Iris pigment epithelial cell (primary cell): ENCODE measurements at places on chromosomes 3 and 15.

GRCh38 chr3:192215-192929 is 4.2 kb upstream of the CHL1 start:
- DNase-seq, result no peak

- DNase-seq, result no peak
Observed at GRCh38 chr3:197345390-197345789, 47.0 kb upstream of the DLG1 start.

GRCh38 chr15:50256188-50257041 is 9.1 kb downstream of the HDC start:
- peak; percentile 89 for DNase-seq

DNA sequence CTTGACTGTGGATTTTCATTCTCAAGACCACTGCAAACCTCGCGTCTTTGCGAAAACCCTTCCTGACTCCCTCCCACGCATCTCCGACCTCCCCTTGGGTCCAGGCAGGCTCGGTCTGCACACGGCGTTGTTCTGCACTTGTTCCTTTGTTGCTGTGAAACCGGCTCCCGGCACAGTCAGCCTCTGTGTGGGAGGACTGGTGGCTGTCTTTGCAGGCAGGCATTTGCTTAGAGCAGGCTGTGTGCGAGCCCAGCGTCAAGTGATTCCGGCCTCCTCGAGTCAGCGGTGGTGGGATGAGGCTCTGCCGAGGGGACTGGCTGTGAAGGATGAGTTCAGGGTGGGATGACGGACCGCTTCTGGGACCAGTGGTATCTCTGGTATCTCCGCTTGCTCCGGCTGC is 102.6 kb upstream of the ROPN1 start:
- DNase-seq, result no peak

- no peak for DNase-seq
Observed at GRCh38 chr3:181712553-181713279, 991 bp downstream of the SOX2 start.

DNA sequence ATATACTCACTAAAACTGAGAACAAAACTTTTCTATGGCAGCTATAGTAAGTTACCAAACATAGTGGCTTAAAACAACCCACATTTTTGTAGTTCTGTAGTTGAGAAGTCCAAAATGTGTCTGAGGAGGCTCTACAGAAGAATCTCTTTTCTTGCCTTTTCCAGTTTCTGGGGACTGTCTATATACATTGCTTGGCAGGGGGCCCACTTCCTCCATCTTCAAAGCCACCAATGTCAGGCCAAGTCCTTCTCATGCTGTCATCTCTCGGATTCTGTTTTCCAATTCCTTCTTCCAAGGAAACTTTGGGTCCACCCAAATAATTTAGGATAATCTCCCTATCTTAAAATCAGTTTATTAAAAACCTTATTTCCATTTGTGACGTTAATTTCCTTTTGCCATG is 92.7 kb downstream of the DLG1 start:
- DNase-seq, result no peak

DNA sequence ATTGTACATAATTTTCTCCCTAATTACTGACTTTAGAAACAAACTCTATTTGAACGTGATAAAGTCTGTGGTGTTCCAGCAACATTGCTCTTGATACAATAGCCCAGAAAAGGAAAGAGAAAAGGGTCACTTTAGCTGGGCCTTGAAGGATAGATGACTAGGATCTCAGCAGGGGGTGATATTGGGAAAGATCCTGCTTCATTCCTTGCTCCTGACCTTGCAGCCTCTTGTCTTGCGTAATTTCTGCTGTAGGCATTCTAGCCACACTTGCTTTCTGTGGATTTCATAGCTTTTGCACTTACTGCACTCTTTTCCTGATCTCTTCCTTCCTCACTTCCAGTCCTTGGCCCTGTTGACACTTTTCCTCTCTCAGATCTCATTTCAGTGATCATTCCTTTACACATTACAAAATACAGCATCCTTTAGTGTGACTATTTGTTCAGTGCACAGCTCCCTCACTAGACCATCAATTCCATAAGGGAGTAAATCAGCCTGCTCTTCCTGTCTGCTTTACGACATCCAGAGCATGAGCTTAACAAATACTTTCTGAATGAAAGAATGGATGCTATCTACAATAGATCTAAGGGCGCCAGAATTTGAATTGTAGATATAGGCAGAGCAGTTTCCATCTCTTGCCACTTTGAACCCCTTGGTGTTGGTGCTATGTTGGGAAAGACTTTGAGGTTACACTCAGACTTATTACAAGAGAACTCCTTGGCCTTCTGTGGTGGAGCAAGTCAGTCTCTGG is 559.6 kb upstream of the MDFIC2 start:
- peak; percentile 94 for DNase-seq

- DNase-seq, result no peak
Observed at GRCh38 chr15:40142428-40142827, 18.4 kb upstream of the BUB1B start.

DNA sequence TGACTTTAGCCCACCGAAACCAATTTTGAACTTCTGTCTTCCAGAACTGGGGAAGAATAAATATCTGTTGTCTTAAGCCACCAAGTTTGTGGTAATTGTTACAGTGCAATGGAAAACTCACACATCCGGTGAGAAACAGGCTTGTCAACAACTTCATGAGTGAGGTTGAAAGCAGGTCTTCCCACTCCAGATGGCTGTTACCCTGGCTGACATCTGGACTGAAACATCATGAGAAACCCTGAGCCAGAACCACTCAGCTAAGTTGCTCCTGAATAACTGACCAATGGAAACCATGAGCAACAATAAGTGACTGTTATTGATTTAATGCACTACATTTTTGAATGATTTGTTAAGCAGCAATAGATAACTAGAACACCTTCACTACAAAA is 10.3 kb downstream of the ACSBG1 start:
- no peak for DNase-seq

DNA sequence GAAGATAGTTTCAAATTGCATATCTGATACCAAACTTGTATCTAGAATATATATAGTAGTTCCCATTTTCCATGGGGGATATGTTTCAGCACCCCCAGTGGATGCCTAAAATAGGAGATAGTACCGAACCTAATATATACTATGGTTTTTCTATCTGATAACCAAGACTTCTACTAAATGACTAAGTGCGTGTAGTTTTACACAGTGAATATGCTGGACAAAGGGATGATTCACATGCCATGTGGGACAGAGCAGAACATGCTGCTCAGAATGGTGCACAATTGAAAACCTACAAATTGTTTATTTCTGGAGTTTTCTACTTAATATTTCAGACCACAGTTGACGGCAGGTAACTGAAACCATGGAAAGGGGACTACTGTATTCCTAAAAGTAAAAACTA is 73.4 kb upstream of the TP63 start:
- peak; percentile 1 for DNase-seq

DNA sequence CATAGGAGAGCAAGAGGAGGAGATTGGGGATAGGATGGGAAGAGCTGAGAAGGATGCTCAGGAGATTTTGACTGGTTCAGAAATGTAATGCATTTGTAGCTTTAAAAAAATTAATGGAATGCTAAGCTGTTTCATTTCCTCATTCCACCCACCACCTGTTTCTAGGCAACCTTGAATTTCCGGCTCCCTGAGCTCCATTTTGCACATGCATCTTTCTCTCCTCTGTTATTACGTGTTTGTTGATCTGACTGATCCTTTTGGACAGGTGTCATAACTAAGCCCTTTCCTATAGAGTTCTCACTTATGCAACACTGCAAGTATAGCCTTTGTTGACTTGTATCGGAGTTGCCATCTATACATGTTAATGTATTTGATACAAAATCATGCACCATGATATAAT is 4.3 kb downstream of the TMPRSS7 start:
- DNase-seq, result peak; percentile 32

DNA sequence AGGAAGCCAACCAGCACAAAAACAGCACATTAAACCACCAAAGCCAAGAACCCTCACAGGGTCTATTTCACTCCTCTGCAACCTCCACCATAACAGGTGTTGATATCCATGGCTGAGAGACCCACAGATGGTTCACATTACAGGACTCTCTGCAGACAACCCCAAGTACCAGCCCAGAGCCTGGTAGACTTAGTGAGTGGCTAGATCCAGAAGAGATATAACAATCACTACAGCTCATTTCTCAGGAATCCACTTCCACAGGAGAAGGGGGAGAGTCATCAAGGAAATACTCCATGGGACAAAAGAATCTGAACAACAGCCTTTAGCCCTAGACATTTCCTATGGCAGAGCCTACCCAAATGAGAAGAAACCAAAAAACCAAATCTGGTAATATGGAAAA is 168.1 kb upstream of the CD96 start:
- DNase-seq, result peak; percentile 17

GRCh38 chr3:95733336-95733735 is 1081.1 kb upstream of the EPHA6 start:
- no peak for DNase-seq

DNA sequence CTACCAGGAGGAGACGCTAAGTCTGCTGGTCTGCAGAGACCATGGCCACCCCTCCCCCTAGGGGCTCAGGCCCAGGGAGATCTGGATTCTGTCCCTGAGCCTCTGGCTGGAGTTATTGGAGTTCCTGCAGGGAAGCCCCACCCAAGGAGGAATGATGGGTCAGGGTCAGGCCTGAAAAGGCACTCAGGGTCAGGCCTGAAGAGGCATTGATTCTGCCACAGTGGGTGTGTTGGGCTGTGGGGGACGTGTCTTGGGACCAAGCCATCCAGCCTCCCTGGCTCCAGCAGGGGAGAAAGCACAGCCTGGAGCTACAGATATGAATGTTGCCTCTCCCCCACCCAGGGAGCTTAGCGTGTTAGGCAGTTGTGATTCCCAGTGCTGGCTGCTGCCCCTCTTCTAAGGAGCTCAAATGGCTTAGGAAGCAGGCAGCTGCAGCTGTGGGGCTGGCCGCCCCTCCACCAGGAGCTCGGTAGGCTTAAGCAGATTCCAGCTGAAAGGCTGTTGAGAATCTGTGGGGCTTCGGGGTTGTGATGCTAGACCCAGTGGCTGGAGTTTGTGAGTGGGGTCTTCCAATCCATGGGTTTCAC is 176.7 kb downstream of the CHL1 start:
- no peak for DNase-seq

- DNase-seq, result peak; percentile 36
Observed at GRCh38 chr3:47440131-47440530, 35.6 kb downstream of the SCAP start.

DNA sequence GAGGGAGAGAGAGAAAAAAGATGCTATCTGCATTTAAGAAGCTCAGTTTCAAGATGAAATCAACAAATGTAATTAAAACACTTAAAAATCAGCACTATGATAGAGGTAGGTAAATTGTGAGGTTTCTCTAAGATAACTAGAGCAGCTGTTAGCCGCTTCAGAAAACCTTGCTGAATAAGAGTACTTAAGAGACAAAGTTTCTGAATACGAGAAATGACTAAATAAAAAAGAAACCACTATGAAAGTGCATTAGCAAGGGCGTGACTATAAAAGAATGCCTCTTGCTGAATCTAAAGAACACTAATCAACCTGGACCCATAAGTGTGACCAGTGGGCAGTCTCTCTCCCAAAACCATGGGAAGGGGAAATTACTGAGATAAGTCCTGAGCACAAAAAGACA is 41.8 kb downstream of the IQCB1 start:
- no peak for DNase-seq

DNA sequence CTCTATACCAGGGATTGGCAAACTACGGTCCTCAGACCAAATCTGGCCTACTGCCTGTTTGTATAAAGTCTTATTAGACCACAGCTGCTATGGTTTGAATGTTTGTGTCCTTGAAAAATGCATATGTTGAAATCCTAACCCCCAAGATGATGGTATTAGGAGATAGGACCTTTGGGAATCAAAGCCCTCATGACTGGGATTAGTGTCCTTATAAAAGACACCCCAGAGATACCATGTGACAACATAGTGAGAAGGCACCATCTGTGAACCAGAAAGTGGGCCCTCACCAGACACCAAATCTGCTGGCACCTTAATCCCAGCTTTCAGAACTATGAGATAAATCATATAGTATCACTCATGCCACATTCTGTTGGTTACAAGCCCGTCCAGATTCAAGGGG is 7.4 kb downstream of the HMCES start:
- DNase-seq, result peak; percentile 29

GRCh38 chr3:144810160-144810559 is 838.5 kb downstream of the DIPK2A start:
- no peak for DNase-seq

DNA sequence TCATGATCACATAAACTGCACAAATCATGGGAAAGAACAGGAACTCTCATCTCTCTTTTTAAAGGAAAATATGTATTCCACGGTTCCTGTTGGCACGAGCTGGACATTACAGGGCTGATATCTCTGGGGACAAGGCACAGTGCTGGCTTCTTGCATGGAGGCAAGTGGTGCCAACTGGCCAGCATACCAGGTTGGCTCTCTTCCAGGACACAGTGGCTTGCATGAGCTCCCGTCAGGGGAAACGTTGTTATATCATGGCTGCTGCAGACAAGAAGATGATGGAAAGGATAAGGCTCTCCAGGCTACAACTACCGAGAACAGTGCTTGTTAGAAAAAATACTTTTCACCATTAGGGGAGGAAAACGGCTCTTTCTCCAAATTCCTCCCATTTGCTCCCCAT is 283.9 kb downstream of the RORA start:
- no peak for DNase-seq

DNA sequence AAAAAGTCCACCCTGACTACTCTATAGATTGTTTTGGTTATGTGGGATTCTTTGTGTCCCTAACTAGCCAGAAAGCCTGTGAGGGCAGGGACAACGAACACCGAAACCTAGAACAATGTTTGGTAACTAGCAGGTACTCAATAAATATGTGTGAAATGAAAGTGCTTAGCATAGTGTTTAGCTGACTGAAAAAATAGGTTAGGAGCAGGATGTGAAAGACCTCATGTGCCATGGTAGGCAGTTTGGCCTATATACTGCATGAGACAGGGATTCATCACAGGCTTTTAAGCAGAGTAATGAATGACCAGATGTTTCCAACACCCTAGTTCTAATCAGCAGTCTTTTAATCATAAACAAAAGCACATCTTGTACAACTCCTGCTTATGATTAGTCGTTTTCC is 64.2 kb downstream of the MYO5A start:
- no peak for DNase-seq

DNA sequence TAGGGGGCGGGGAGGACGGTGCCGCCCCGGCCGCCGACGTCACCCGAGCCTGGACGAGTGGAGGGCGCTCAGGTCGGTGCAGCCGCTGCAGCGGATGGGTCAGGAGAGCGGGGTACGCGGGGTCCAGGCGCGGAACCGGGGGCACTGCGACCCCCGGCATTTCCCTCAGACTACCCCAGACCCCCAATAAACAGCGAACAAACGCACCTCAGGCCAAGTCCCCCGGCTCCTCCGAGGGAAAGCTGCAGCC is 78.9 kb downstream of the IQSEC1 start:
- DNase-seq, result no peak

DNA sequence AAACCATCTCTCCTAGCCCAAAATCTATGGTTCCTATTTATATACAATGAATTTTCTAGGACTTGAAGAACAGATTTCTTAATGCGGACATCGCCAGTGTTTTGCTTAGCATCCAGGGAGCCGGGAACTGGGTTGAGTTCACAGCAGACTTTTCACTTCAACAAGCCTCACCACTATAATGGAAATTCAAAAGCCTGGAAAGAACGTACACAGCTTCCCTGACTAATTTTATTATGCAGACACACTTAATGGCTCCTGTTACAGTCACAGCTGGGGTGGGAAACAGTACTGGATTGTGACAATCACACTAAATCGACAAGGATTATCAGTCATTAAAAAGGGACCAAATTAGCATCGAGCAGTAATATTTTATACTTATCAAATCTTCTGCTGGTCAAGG is 129.2 kb upstream of the BNIP2 start:
- DNase-seq, result no peak
